ENCODE measurements at places on chromosomes 12 and 14. TPM values are rescaled to one million over a fixed set of nuclear protein-coding genes. Genes with fewer than 3 reads are reported as not detected.

The PROX2 gene
- not detected for total RNA-seq

- DNase-seq: no peak
Observed at GRCh38 chr12:100656141-100656540, 82.7 kb downstream of the GAS2L3 start.

GRCh38 chr14:53549956-53550355, 396.8 kb upstream of the DDHD1 start:
- DNase-seq: no peak

The CCDC63 gene
- not detected for total RNA-seq

The GPR137C gene
- 0.63 TPM for total RNA-seq

GRCh38 chr12:115949675-115950074, 327.8 kb downstream of the MED13L start:
- no peak for DNase-seq

DNA sequence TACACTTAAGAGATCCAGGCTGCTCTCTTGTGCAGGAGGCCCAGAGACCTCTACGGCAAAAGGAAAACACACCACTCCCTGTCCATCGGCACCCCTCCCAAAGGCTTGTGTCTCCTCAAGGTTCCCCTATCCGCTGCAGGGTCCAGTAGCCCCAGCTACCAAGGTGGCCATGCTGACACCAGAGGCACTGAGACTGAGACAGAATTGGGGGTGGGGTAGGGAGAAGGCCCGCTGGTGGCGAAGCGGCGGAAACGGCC, 590 bp downstream of the DDIT3 start:
- peak; percentile 32 for DNase-seq

GRCh38 chr14:21866479-21866878, 192.9 kb upstream of the OR4E1 start:
- DNase-seq: no peak

The AJUBA gene
- 116 TPM for total RNA-seq

- DNase-seq: no peak
Observed at GRCh38 chr12:107468182-107468581, 217.4 kb upstream of the PWP1 start.

The ADSS1 gene
- total RNA-seq: 7.9 TPM

GRCh38 chr12:104707794-104708558, 250.1 kb downstream of the SLC41A2 start:
- DNase-seq: no peak
